ENCODE measurements at places on chromosomes 4 and X.

- DNase-seq = no peak
These were observed 5.2 kb upstream of the RADX start for GRCh38 chrX:106606571-106606970.

DNA sequence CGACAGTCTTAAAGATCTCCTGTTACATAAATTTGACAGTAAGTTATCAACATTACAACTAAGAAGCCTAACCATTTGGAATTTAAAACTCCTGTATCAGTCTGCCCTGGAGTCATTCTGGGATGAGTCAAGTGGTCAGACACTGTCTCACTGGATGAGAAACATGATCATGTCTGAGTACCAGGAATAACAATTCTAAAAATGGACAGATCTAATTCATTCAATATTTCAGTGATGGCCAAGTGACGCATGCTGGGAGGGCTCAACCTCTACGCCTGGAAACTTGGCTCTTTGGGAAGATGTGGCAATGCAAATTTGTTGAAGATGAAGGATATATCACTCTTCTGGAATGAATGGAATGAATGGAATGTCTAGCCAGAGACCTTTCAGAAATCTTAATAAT lies 1427.2 kb downstream of the STIM2 start:
- no peak for DNase-seq

- no peak for DNase-seq
These were observed 14.9 kb upstream of the EXOSC9 start for GRCh38 chr4:121786221-121786620.

- DNase-seq = no peak
These were observed 3.6 kb downstream of the DCAF4L1 start for GRCh38 chr4:41985151-41985550.

DNA sequence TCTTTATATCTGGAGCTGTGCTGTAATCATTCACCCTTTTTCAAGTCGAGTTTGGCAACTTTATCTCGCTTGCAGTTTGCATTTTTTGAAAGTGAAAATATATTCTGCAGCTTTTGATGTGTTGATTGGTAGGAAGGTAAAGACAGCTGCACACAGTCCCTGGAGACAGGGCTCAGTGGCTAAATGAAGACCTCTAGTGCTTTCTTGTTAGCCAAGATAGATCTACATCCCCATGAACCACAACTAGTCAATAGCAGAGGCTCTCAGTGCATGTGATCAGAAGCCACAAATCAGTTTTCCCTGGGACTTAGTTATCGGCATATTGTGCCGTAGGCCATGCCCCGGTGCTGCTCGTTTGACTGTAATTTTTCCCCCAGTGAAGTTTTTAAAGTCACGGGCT lies 587.7 kb upstream of the PITX2 start:
- DNase-seq = no peak

GRCh38 chrX:3175659-3176438 lies 134.6 kb downstream of the ARSF start:
- DNase-seq = no peak

DNA sequence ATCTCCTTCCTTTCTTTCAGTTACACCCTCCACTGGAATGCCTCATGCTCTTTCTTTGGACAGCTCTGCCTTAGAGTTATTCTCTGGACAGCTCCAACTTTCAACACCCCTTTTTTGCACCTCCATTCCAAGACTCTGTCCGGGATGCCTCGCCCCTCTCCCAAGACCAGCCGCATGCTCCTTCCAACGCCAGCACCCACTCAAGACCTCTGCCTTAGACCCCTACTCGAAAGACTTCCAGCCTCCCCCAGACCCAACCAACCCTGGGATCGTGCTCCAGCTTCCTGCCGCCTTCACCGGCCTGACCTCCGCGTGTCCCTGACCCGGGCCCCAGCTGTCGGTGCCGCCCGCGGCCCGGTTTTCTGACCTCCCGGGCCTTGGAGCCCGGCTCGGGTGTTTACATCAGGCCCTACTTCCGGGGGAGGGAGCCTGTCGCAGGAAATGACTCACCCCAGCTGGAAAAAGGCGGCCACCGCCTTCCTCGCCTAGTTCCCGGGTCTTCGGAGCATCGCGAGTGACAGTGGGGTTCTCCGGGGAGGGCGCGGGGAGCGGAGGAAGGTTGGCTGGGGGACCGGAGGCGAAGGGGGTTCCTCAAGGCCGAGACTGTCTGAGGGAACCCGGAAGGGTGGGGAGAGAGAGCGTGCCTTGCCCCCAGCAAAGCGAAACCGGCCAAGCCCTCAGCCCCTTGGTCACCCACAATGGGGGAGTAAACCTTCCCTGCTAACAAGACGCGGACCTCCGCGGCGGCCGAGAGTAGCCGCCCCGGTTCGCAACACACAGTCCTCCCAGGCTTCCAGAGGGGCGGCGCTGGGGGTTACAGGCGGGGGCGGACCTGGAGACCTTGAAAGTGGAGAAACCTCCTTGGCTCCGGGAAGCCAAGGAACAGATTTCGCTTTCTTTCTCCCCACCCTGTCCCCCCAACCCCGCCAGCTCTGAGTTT lies at the start of gene WDR45:
WDR45 (minus strand) TSS at position 399 of the 940 bp plus-strand sequence. CDS start 1,792 bp downstream, outside the sequence.
- peak; percentile 61 for DNase-seq

DNA sequence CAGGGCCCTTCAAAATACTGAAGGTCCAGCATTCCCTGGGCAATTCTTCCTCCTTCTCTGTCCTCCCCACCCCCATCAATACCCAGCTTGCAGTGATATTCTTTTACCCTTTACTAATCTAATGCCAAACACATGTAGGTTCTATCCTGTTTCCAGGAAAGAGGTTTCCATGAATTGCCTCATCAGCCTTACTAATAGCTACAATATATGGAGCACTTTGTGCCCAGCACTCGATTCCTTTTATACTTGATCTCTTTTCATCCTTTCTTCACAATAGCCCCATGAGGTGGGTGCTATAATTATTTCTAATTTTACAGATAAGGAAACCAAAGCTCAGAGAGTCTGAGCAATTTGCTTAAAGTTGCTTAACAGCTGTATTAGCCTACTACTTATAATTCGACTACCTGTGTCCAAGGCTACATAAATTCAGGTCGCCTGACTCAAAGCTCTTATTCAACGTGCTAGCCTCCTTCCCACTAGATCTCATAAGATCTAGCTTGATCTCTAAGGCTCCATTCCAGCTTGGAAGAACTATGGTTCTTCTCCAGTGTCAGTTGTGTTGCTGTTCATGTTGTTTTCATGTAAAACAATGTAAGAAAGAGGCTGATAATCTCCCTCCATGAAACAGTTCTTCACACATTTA lies 229.6 kb upstream of the PGRMC2 start:
- DNase-seq = no peak

GRCh38 chrX:115029869-115030570 lies 12.6 kb upstream of the IL13RA2 start:
- no peak for DNase-seq

- no peak for DNase-seq
These were observed 51.3 kb downstream of the DTHD1 start for GRCh38 chr4:36332782-36333131.

DNA sequence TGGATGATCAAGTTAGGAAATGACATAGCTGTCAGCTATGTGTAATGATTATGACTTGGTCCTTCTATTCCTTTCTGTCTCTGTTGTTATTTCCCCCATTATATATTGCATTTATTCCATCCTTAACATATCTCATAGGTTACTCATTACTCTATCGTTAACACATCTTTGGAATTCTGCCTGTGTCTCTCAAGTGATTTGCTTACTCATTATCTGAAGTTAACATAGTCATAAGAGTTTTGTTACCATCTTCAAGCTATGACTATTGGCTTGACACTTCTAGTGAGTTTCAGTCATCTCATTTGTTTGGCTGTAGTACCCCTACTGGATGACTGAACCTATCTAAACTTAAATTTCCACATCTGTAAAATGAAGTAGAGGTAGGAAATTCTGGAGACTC lies 286.1 kb upstream of the PPP1R2C start:
- no peak for DNase-seq

- no peak for DNase-seq
These were observed 1601.9 kb upstream of the ADGRL3 start for GRCh38 chr4:59598330-59598618.

Measured in mesothelial cell of epicardium (in vitro differentiated cells).